ENCODE measurements at places on chromosomes 12 and 14. TPM values are rescaled to one million over a fixed set of nuclear protein-coding genes. Genes with fewer than 3 reads are reported as not detected.

Gene VPS29
- polyA plus RNA-seq = 221 TPM

GRCh38 chr14:21108791-21109190 is 7.9 kb downstream of the TMEM253 start:
- DNase-seq = no peak

DNA sequence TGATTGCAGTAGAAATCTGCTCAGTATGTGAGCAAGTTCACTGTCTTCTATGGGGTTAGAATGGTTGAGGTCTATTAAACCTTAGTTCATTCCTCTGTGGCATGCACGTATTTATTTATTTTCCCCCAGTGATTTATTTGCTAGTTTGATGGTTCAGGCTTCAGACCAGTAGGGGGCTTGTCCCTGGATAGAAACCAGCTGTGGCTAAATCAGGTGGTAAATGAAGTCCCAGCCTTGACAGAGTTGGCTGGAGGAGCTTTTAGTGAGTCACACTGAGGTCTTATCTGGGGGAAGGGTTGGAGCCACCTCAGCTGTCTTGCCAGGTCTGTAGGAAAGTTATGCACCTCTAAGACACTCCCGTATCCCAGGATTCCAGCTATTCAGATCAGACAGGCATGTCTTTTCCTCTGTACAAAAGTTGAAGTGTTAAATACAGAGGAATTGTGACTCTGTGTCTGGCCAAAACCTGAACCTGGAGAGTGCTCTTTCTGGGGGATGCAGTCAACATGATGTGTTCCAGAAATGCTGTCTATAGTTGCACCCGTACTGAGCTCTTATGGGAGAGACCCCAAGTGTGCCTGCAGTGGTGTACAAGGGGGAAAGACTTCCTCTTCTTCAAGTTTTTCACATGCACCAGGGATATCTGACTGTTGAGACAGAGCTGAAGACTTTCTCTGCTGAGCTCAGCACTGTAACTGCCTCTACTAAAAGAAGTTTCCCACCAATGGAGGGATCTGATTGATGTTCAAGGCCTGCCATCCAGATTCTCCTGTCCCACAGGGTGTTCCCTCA is 1322.1 kb downstream of the TMEM121 start:
- no peak for DNase-seq

DNA sequence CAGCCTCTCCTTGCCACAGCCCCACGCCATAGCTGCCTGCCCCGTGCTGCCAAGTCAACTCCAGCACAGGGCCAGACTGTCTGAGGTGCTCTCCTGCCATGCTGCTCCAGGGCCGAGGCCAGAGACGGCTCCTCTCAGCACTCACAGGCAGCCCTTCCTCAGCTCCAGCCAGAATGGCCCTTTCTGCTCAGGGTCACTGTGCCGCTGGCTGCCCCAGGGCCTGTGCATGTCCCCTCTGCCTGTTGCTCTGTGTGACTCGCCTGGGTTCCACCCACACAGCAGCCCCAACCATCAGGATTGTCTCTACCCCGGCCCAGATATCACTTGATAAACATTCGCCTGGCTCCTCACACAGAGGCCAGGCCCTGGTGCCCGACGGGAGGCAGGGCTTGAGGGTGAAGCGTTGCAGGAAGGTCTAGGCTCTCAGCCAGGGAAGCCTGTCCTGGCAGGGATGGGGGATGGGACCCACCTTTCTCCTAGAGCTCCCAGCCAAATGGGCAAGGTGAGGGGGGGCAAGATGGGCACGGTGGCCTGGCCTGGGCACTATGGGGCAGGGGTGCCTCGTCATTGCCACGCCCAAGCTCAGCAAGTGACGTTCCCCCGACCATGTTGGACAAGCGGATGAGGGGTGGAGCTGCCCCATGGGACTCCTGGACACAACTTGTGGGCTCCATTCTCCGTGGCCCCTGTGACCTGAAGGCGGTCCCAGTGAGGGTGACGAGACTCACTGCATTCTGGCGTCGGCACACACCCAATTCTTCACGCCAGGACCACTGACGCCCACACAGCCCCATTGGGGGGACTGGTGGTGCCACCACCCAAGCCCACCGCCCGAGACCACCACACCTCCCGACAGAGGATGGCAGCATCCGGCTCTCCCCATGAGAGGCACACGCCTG is 27.4 kb upstream of the BTBD6 start:
- no peak for DNase-seq

DNA sequence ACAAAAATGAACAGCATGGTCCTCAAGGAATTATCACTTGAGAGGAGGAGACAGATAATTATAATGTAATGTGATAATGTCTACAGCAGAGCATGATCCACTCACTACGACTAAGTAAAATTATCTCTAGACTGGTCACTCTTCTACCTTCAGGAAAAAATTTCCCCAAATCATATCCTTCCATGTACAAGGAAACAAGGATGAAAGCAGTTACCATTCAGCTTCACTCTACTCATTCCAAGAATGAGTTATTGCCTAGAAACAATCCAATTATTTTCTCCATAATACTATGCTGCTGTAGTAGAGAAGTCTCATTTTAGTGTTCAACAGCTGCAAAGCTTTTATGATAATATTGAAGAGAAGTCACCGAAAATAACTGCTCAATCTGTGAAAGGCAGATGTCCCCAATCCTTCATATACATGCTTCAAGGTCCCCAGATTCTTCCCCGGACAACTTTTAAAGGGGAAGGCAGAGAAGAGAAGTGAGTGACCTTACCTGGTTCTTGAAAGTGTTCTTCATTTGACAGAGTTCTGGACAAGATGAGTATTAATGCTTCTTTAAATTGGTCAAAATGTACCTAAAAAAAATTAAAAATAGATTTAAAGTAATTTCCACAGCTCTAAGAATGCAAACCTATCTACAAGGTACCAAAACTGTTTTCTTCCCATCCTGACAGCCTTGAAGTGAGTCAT is 24.6 kb downstream of the NIN start:
- no peak for DNase-seq

GRCh38 chr14:58784931-58785330 is 147.2 kb downstream of the DACT1 start:
- no peak for DNase-seq

Gene SYNE2
- polyA plus RNA-seq = 56.5 TPM

GRCh38 chr12:43111608-43112007 is 440.4 kb downstream of the ADAMTS20 start:
- no peak for DNase-seq

Gene METAP2
- polyA plus RNA-seq = 114 TPM

Gene P2RX7
- 1.7 TPM for polyA plus RNA-seq

- DNase-seq = no peak
Observed at GRCh38 chr14:104112609-104113571, 25.5 kb upstream of the KIF26A start.

DNA sequence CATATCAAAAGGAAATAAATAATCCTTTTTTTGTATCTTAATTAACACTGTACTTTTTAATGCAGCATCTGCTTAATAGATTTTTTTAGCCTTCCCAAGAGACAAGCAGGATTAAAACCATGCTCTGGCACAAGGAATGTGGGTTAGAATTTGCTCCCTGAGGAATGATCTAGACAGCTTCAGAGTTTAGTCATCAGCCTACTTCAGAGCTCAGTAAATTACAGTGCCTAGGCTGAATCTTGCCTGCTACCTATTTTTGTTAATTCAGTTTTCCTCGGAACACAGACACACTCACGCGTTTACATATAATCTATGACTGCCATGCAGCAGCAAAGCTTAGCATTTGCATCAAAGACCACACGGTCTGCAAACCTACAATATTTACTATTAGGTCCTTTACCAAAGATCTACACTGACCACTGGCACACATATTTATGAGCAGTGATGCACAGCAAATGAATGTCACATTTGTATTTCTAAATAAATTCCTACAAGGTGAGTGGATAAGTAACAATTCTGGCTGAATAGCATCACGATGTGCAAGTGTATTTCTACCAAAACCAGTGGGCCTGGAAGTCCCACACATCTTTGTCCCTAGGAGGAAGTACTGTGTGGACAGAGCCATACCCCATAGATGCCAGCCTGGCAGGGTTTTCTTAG is 309.8 kb upstream of the TMEM132C start:
- DNase-seq = no peak

- DNase-seq = no peak
Observed at GRCh38 chr14:78425330-78425729, 255.2 kb downstream of the NRXN3 start.

Gene RPAP3
- polyA plus RNA-seq = 34.5 TPM

Gene BATF
- polyA plus RNA-seq = 1.1 TPM

DNA sequence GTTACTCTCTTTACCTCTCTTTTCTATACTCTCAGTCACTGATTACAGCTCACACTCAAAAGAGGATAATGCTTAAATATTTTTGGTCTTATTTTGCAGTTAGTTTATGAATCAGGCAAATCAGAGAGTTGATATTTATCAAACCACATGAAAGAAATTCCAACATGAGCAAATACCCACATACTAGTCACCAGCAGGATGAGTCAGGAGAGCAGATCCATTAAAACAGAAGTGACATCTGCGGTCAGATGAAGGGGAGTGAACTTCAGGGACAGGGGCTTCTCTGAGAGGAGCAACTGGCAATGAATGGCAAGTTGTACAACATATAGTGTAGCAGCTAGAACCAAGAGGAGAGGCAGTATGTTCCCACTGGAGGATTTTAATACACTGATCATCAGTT is 258.7 kb downstream of the SYT10 start:
- no peak for DNase-seq

DNA sequence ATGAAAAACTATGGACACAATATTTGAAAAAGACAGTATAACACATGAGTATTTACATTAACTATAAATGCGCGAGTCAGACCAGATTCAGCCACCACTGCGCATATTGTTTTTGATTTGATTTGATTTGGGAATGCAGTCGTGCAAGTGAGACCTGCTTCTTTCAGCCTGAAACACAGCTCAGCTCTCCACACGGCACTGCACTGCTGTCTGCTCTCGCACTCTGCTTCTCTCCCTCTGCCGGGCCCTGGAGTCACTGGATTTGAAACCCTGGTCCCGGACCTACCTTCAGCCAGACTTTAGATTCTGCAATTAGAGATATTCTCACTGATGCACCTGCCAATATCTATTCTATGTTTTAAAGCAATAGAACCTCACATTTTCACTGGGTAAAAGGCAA is 143.9 kb upstream of the TMEM132C start:
- no peak for DNase-seq

DNA sequence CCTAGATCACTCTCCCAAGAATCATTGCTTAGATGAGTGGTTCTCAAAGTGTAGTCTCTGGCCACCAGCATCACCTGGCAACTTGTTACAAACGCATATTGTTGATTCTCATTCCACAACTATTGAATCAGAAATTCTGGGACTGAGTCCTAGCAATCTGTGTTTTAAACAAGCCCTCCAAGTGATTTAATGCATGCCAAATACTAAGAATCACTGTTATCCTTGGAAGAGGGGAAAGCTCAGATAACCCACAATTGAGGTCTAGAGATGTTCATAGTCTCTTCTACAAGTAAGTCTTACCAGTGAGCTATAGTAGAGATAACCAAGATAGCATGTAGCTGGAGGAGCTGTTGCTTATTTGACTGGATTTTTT is 666.6 kb downstream of the DIO2 start:
- DNase-seq = peak; percentile 68

DNA sequence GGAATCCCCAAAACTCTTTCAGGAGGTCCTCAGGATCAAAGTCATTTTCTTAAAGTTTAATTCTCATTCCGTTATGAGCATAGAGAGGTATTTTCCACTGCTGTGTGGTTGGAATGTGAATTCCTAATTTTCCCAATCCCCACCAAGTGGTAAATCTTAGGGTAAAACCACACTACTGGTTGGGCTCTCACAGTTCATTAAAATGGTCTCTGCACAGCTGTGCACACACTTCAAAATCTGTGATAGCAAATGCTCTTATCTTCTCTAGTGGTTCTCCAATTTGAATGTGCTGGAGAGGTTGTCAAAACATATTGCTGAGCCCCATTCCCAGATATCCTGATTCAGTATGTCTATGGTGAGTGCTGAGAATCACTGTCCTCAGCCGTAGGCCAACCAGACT is 189.1 kb downstream of the BMP4 start:
- no peak for DNase-seq

DNA sequence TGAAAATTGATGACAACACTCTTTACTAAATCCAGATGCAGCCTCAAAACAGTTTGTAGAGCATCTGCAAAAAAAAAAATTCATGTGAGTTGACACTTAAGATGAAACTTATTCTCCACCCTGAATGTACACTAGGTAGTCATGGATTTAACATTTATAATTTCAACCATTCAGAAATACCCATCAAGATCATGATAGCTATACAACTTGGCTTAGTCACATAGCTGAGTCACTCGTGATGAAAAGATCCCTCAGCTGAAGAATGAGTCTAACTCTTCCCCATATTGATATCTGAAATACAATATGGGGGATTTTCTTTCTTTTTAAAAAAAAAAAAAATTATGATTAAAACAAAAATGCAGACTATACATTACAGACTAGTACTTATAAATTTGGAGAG is 104.8 kb upstream of the PLEKHG7 start:
- DNase-seq = no peak

Gene UBC
- 913 TPM for polyA plus RNA-seq

GRCh38 chr12:6928703-6929407 is 1.1 kb downstream of the ATN1 start:
- DNase-seq = no peak

Gene KRT72
- not detected for polyA plus RNA-seq

Gene TMTC2
- 16.3 TPM for polyA plus RNA-seq

GRCh38 chr14:58637391-58638230 is at the start of gene DACT1:
DACT1 (plus strand) TSS chr14:58637962; CDS start chr14:58638203, 241 bp downstream.
- DNase-seq = peak; percentile 90

DNA sequence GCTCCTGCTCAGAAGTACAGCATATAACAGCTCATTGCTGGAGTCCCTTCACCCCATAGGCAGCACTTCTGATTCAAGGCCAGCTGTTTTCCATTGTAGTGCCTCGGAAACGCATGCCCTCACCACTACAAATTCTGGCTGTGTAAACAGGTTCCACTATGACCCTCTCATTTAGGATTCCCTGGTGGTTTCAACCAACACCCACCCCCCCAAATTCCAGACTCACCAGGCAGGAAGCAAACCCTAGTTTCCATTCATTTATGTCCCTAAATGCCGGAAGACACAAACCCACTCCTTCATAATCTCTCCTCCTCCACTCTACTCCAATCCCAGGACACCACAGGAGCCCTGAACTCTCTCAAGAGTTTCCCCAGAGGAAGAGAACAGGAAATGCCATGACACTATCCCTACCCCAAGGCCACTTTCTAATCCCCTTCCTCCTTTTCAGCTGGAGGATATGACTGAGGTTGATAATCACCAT is 75.9 kb upstream of the TMPO start:
- DNase-seq = no peak

DNA sequence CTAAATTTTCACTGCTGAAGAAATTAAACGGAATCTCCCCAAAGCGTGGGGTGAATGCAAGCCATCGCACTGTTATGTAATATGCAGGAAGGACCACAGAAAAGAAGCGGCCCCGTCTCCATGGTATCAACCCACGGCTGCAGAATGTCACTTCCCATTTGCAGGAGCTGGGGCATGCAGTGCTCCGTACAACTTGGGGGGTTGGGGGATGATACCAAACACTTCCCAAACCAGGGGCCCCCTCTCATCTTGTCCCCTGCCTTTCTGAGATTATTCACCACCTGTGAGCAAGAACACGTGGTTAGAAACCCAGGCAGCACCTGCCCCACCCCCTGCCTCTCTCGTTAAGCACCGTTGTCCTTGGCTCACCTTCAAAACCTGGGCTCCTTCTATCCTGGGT is 505.1 kb upstream of the TMEM132C start:
- no peak for DNase-seq
